Stimulated activated CD8-positive, alpha-beta memory T cell treated with anti-CD3 and anti-CD28 coated beads, Interleukin-4, amount 100 ng/mL, for 4 hours (primary cell): ENCODE measurements at places on chromosomes 12 and 14.

DNA sequence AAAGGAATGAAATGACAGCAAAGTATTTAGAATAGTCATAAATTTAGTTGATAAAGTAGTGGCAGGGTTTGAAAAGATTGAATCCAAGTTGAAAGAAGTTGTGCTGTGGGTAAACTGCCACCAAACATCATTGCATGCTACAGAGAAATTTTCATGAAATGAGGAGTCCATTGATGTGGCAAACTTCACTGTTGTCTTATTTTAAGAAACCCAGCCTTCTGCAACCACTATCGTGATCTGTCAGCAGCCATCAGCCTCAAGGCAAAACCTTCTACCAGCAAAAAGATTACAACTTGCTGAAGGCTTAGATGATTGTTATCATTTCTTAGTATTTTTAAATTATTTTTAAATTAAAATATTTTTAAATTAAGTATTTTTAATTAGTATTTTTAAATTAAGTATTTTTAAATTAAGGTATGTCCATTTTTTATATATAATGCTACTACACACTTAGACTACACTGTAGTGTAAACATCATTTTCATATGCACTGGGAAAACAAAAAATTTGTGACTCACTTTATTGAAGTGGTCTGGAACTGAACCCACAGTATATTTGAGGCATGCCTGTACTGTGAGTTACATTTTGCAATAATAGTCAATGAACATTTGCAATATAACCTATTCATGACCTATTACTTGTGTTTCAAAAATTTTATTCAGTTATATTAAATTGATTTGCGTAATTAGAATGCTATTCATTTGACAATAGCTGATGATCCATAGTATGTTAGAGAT is 67.2 kb upstream of the SYT1 start:
- DNase-seq = no peak

- no peak for DNase-seq
Measured at GRCh38 chr12:71353607-71354006, 86.0 kb upstream of the LGR5 start.

GRCh38 chr14:57549016-57549564 is 55.4 kb upstream of the CCDC198 start:
- DNase-seq = no peak

DNA sequence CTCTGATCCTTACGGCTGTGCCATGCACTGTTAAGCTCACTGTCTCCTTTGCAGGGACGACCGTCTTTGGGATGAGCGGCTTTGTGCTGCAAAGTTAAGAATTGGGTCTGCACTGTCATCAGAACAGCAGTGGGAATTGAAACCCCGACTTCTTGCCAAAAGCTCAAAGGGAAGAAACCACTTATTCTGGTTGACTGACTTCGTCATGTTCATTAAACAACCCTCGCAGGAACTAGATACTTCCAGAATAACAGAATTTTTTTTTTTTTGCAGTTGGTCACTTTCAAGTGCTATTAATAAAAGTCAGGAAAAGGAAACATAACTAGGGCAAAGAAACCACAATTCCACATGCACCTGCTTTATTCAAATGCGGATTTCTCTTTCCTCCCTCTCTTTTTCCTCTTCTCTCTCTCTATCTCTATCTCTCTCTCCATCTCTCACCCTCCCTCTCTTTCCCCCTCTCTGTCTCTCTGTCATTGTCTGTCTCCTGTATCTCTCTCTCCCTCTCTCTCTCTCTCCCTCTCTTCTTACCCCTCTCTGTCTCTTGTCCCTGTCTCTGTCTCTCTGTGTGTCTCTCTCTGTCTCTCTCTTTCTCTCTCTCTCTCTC is 12.3 kb upstream of the GLT1D1 start:
- DNase-seq = no peak

GRCh38 chr14:41758011-41758665 is 151.5 kb downstream of the LRFN5 start:
- DNase-seq = no peak

GRCh38 chr14:53792909-53793308 is 163.7 kb downstream of the BMP4 start:
- DNase-seq = no peak

GRCh38 chr14:25953532-25954139 is 644.2 kb downstream of the NOVA1 start:
- no peak for DNase-seq

GRCh38 chr12:56007564-56008559 is 10.8 kb downstream of the SUOX start:
- DNase-seq = peak; percentile 33

DNA sequence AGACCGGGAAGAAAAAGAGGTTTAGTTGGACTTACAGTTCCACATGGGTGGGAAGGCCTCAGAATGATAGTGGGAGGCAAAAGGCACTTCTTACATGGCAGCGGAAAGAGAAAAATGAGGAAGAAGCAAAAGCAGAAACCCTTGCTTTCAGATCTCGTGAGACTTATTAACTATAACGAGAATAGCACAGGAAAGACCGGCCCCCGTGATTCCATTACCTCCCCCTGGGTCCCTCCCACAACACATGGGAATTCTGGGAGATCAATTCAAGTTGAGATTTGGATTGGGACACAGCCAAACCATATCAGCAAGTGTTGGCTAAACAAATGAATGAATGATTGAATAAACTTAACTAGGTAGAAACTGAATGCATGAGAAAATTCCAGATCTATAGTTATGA is 85.3 kb upstream of the PARP11 start:
- DNase-seq = no peak

GRCh38 chr12:18400186-18400585 is 138.9 kb downstream of the PIK3C2G start:
- no peak for DNase-seq

DNA sequence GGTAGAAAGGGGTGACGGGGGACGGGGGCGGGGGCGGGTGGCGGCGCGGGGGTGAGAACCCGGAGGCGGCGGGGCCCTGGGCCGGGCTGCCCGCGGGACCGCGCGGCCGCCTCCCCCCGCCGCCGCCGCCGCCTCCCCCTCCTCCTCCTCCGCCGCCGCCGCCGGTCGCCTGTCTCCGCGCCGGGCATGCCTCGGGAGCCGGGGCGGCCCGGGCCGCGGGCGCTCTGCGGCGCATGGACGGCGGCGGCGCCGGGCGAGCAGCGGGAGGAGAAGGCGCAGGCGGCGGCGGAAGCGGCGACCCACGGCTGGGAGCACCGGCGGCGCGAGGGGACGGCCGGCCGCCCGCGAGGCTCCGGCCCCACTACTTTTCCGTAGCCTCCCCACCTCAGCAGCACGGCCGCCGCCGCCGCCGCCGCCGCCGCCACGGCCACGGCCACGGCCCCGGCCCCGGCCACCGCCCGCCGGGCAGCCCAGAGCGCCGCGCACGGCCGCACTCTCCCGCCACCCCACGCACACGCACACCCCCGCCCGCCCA is at the start of gene NPAS3:
NPAS3 (plus strand) TSS at position 161 of the 535 bp plus-strand sequence.
- no peak for DNase-seq
